ENCODE measurements at places on chromosomes 7 and 10.

DNA sequence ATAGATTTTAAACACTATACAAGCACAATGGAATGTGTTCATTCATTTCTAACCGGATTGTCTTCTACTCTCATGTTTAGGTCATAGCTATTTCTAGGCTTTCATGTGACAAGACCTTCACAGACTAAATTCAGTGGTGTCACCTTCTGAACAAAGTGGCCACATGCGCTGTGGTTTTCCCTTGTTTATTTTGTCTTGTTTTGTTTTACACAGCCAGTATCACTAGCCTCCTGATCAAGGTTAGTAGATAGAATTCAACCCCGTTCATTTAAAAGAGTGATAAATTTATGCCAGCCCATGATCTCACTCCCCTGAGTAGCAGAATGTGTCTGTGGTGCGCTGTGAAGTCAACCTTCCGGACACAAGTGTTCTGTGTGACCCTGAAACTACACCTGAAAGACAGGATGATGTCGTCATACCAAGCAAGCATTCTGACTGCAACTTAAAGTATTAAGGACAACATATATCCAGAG lies 209.1 kb downstream of the CREB5 start:
- DNase-seq, result no peak

DNA sequence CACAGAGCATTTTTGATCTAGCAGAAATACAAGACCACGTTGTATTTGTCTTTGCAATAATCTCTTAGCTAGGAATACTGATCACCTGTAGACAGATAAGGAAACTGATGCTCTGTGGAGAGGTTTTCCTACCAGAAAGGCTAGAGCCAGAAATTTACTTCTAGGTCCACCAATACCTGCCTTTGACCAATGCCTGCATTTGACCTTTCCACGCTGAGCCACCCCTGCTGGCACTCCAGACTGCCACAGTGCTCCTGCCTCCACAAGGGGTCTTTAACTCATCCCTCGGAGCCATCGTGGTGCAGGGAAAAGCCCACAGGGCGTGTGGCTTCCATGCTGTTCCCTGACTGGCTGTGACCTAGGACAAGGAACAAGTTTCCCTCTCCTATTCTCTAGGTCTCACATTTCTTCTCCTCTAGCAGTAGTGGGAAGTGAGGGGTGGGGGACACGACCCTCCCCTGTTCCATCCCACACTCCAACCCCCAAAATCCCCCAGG lies 1.5 kb upstream of the ELN start:
- no peak for DNase-seq

DNA sequence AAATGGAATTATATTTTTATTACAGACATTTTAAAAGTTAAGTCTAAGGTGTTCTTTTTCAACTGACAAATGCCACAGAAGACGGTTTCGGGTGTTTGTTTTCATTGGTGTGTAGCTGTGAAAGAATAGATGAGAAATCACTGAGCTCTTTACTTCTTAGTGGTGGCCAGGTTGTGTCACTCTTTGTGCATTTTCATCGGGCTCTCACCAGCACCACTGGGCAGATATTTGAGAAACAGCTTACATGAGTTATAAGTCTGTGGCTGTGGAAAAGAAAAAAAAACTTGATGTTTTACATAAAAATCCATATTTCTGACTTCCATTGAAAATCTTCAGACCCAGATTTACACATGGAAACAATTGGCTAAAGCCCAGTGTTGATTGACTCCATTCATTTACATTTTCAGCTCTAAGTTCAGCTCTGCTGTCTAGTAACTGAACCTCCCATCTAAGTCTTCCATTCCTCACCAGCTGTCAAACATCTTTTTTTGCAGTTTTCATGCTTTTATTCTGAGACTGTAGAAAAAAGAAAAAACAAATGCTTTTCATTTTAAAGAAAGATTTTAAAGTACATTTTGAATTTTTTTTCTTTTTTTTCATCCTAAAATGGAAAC lies 22.3 kb downstream of the CABCOCO1 start:
- no peak for DNase-seq

- DNase-seq, result no peak
Observed at GRCh38 chr7:854118-854775, 22.0 kb downstream of the SUN1 start.

DNA sequence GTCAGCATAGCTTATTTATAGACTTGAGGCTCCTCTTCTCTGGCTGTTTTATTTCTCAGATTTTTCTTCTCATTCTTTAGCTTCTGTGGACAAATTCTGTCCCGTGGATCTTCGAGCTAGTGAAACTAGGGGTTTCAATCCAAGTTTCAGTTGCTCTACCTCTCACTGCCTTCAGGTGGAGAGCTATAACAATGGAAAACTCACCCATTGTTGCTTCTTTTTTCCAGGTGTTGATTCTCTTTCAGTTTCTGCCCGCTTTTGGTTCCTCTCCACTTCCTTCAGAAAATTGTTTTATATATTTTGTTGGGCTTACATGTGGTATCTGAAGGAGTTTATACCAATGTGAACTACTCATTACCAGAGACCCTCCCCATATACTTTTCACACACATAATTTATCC lies 266.1 kb downstream of the TCF7L2 start:
- no peak for DNase-seq

DNA sequence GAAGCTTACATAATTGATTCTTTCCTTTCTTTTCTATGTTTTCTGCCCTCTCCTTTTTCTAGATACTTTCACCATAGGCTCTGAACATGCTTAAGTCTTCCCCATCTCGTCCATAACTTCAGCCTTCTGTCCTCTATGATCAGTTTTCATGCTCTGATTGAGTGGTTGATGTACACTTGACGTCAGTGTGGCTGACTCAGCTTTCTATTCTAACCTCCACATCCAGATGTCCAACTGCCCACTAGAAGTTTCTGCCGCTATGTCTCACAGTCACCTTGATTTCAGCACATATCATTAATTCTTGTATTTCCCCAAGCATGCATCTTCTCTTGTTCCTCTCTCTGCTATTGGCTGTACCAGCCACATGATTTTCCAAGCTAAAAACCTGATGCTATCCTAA lies 15.0 kb downstream of the CDK14 start:
- no peak for DNase-seq

DNA sequence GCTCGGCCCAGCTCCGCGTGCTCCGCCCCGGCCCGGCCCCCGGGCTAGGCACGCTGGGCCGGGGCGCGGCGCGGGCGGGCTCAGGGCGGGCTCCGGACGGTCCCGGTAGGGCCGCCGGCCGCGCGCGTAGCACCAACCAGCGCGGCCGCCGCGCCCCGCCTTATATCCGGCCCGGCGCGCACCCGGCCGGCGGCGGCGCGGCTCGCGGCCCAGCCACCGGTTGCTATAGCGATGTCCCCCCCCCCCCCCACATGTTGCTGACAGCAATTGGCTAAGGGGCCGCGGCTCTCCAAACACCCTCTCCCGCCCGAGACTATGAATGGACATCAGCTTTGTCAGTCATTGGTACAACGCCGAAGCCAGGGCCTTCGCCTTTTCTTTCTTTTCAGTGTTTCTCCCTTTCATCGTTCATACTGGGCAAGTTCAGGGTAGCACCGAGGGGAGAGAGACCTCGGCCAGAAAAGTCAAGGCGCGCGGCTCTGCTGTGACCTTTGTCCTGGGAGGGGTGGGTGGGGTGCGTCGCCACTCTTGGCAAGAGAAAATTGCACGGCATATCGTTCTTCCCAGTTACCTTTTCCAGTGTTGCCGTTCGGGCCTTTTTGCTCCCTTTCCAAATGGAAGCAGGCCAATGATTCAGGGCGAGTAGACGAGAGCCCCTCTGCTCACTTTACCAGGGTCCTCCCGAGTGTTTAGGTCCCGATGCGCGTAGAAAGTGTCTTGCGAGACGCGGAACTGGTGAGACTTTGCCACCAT lies 354.2 kb downstream of the DNAJB6 start:
- DNase-seq, result no peak

GRCh38 chr10:79375321-79376077 lies 28.2 kb downstream of the PPIF start:
- no peak for DNase-seq

DNA sequence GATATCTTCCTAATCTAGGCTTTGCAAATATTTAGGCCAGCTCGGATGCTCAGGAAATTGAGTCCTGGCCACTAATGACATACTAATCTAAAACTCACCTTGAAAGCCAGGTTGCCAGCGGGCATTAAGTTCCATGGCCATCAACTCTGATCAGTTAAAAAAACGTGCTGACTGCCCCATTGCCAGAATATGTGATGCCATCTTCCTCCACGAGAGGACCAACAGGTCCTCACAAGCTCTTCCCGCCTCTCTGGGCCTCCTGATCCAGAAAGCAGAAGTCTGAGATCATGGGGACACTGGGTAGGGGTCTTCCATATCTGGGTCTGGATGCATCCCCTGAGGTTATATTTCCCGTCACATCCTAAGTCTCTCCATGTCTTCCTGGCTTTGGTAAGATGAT lies 311.3 kb downstream of the TCERG1L start:
- no peak for DNase-seq

GRCh38 chr7:146661435-146661834 lies 544.8 kb downstream of the CNTNAP2 start:
- DNase-seq, result no peak

DNA sequence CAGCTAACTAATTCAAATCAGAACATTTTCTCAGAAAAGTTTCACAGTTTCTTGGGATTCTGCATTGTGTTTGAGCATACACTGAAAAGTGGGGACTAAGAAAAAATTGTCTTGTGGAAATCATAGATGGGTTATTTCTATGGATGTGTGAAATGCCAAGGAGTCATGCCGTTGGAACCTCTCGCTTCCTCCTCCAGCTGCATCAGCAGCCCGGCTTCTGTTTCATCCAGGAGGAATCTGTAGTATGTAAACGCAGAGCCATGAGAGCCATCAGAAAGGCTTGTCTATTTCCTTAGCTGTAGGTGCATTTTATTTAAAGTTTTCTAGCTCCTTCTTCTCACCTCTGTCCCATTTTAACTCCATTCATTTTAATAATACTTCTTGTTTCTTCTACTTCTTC lies 1144.1 kb downstream of the GATA3 start:
- no peak for DNase-seq

DNA sequence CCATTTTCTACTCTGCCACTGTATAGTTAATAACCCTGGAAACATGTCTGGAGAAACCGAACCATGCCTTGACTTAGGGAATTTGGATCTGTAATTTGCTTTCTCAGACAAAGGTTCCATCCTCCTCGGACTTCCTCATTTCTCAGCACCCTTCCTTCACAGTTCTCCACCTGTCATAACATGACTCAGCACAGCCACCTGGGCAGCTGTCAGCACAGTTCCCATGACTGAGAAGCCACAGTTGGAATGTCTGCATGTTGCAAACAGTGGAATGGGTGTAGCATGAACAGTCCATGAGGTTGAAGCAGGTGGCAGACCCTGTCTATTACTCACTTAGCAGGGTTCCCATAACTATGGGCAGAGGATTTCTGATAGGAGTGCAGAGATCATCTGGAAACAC lies 634 bp upstream of the OR9A4 start:
- no peak for DNase-seq

DNA sequence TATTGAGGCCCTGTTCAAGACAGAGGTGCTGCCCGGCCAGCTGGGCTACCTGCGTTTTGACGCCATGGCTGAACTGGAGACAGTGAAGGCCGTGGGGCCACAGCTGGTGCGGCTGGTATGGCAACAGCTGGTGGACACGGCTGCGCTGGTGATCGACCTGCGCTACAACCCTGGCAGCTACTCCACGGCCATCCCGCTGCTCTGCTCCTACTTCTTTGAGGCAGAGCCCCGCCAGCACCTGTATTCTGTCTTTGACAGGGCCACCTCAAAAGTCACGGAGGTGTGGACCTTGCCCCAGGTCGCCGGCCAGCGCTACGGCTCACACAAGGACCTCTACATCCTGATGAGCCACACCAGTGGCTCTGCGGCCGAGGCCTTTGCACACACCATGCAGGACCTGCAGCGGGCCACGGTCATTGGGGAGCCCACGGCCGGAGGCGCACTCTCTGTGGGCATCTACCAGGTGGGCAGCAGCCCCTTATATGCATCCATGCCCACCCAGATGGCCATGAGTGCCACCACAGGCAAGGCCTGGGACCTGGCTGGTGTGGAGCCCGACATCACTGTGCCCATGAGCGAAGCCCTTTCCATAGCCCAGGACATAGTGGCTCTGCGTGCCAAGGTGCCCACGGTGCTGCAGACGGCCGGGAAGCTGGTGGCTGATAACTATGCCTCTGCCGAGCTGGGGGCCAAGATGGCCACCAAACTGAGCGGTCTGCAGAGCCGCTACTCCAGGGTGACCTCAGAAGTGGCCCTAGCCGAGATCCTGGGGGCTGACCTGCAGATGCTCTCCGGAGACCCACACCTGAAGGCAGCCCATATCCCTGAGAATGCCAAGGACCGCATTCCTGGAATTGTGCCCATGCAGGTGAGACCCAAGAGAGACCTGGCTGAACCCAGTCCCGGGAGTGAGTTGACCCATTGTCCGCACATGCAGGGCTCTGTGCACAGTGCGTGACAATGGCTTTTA lies 2.8 kb downstream of the RBP3 start:
- DNase-seq, result no peak

- DNase-seq, result no peak
Observed at GRCh38 chr7:138304071-138304320, 156.1 kb upstream of the TRIM24 start.

- DNase-seq, result no peak
Observed at GRCh38 chr10:102629661-102630614, 14.3 kb upstream of the TRIM8 start.

DNA sequence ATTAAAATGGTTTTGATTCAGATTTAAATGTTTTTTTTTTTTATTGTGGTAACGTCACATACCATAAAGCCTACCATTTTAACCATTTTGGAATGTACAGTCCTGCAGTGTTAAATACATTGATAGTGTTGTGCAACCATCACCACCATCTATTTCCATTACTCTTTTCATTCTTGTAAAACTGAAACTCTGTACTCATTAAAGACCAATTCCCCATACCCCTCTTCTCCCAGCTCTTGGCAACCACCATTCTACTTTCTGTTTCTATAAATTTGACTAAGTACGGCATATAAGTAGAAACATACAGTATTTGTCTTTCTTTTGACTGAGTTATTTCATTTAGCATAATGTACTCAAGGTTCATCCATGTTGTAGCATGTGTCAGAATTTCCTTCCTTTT lies 96.2 kb downstream of the EXOC4 start:
- DNase-seq, result no peak

DNA sequence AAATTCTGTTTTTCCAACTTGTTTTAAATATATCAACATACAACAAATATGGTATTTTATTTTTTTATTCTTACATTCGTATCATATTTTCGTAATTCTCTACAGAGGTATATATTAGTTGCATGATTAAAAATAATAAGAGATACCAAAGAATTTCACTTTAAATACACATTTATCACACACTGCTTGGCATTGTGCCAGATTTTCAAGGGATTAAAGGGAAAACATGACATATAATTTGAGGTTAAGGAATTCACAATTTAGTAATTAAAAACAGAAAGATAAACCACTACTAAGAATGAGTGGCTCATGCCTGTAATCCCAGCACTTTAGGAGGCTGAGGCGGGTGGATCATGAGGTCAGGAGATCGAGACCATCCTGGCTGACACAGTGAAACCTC lies 484.7 kb upstream of the SORCS1 start:
- DNase-seq, result no peak

DNA sequence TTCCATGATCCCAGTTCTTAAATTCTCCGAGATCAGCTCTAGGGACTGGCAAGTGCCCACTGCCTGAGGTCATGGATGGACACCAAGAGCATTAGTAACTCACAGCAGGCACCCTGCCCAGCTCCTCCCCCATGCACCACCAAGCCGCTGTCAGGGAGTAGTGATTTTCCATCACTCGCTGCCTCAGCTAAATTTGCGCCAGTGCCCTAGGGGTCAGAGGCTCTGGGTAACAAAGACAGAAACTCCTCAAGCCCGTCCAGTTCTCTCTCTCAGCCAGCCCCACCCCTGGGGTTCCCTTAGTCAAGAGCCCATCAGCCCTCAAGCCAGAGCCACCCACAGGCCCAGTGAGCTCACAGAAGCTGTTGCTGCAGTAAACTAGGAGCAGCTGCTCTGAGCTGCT lies 30.0 kb downstream of the PAX2 start:
- DNase-seq, result no peak

Data from omental fat pad (tissue), 4 donors.